Activated T-helper 17 cell treated with anti-CD3 and anti-CD28 coated beads, Interleukin-2, amount 50 U/mL, for 72 hours (primary cell): ENCODE measurements at places on chromosomes 2 and 18.

DNA sequence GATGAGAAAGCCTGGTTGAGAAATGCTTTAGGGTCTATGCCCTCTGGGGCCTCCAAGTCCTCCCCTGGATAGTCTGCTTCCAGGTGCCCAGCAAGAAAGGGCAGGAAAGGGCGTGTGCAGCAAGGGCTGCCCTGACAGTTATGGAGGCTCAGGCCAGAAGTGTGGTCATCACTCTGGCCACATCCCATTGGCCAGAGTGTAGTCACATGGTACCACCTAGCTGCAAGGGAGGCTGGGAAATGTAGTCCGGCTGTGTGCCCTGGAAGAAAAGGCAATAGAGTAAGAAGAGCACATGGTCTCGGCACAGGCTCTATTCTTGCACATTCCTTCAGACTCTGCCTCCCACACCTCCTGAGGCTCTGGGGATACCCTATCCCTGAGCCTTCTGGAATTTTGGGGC, 35.7 kb downstream of the ODC1 start:
- no peak for ATAC-seq

DNA sequence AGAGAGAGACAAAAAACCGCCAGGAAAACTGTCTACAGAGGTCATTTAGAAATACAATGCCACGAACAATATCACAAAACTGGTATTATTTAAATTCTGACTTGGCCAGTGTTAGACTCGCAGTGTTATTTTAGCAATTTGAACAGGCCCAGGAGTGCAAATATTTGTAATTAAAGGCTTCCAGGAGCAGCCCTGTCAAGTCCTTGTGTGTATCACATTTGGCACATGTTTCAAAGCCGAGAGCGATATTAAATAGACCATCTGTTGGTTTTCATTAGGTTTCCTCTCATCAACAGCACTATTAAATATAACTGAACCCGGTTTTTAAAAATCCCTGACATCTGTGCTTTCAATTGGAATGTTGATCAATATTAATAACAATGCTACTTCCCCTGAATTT, 656.9 kb downstream of the TSN start:
- ATAC-seq = no peak

GRCh38 chr2:216634370-216635148, 1.3 kb downstream of the IGFBP2 start:
- no peak for ATAC-seq

- ATAC-seq = peak; percentile 59
These were observed 668.0 kb upstream of the FAM98A start for GRCh38 chr2:34266908-34267697.

- ATAC-seq = no peak
These were observed 10.7 kb upstream of the FAM136A start for GRCh38 chr2:70312560-70312959.

DNA sequence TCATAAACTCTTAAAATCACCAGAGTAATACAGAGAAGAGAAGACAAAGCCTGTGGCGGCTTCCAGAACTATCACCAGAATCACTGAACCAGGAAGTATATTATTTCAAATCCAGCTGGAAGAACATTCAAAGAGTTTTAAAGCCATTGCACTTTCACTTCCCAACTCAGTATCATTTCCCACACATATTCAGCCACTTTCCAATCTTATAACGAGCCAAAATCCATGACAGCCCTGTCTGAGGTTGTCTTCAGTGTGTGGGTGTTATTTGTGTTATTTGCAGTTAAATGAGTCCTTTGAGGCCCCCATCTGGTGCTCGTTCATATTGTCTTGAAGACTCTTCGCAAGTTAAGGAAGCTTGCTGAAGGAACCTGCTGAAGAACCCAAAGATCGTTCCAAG, 559.9 kb downstream of the TSN start:
- no peak for ATAC-seq
